ENCODE measurements at places on chromosomes 12 and 14.

DNA sequence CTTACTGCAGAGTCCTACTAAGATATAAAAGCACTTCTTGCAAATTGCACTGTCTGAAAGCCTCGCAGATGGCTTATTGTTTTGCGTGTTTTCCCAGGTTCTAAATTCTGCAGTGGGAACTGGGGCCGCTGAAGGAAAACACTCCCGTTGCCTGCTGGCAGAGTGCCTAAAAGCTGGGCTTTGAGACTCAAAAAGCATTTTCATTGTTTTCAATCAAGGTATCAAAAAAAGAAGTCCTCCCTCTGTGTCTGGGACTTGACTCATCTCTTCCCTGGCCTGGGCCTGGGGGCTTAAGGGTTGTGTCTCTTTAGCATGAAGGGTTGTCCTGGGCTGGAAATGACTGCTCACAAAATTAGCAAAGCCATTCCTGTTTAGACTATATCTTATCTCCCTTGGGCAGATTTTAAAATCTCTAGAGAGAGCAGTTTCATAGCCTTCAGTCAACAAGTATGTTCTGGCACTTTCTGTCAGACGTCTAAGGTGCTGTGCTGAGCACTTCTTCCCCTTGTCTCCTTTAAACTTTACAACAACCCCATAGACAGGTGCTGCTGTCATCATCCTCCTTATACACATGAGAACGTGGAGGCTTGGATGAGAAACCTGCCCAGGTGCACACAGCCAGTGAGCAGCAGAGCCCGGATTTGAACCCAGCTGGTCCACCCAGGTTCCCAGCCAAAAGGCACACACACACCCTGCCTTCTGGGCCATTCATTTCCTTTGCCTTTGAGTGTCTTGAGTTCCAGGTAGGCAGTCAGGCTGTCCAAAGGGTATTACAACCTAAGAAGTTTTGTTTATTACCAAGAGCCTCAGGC, 31.1 kb downstream of the ELK3 start:
- peak; percentile 89 for DNase-seq

- no peak for DNase-seq
Measured at GRCh38 chr14:62030387-62030786, 268.2 kb downstream of the SNAPC1 start.

- DNase-seq: no peak
Measured at GRCh38 chr12:26369588-26369987, 174.2 kb downstream of the SSPN start.

DNA sequence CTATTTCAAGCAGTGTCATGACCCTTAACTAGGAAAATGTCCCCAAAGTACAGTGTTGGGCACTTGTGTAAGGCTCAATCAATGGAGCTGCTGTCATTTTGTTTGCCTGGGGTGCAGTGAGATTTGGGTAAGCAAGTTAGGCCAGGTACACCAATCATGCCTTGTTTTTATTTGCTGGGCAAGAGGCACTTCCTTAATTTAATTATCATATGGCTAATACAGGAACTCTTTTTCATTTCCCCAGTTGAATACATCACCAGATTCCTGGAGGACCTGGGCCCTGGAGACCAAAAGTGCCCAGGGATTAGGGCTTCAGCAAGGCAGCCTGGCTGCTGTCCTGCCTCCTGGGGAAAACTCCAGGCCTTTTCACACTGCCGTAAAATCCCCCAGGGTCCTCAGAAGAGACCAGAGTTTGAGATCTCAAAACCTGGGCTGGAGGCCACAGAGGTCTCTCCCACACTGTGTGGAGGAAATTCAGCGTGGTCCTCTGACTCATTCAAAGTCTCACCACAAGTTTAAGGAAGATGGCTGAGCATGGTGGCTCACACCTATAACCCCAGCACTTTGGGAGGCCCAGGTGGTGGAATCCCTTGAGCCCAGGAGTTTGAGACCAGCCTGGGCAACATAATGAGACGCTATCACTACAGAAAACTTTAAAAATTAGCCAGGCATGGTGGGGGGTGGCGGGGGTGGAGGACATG, 28.4 kb upstream of the FOXN3 start:
- no peak for DNase-seq

DNA sequence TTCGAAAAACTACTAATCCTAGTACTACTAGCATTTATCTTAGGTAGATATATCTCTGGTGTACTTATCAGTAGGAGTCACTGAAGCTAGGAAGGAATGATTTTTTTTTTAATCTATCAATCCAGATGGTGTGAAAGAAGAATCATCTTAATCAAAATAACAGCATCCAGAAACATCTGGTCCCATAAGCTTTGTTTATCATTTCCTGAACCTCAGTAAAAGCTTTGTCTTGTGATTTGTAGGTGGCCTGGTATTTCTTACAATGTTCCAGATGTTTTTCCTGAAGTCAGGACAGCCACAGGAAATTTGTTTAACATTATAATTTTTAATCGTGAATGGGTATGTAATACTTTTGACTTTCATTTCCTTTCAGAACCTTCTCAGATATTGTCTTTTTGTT, 28.0 kb upstream of the LUM start:
- DNase-seq: no peak

Data from NCI-H1417 (cell line).